ENCODE measurements at places on chromosomes 5 and 9.

DNA sequence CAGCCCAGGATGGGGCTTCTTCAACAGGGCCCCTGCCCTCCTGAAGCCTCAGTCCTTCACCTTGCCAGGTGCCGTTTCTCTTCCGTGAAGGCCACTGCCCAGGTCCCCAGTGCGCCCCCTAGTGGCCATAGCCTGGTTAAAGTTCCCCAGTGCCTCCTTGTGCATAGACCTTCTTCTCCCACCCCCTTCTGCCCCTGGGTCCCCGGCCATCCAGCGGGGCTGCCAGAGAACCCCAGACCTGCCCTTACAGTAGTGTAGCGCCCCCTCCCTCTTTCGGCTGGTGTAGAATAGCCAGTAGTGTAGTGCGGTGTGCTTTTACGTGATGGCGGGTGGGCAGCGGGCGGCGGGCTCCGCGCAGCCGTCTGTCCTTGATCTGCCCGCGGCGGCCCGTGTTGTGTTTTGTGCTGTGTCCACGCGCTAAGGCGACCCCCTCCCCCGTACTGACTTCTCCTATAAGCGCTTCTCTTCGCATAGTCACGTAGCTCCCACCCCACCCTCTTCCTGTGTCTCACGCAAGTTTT lies 23.6 kb downstream of the PCDHGC5 start:
- peak; percentile 6 for ATAC-seq

DNA sequence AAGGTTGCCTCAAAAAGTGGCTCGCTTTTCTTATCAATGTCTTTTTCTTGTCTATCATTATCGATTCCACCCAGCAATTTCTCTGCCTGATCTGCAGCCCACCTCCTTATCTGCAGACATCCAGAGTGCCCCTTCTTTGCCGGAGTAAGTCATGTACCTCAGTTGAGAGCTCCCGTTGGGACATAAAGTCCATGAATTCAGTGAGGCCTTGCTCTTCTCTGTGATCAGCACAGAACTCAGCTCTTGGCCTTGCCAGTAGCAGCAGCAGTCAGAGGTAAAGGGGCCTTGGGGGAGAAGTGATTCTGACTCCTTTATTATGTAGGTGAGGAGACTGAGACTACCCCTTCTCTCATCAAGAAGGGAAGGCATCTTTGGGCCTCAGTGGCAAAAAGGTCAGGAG lies 24.9 kb upstream of the DCAF12 start:
- no peak for ATAC-seq

DNA sequence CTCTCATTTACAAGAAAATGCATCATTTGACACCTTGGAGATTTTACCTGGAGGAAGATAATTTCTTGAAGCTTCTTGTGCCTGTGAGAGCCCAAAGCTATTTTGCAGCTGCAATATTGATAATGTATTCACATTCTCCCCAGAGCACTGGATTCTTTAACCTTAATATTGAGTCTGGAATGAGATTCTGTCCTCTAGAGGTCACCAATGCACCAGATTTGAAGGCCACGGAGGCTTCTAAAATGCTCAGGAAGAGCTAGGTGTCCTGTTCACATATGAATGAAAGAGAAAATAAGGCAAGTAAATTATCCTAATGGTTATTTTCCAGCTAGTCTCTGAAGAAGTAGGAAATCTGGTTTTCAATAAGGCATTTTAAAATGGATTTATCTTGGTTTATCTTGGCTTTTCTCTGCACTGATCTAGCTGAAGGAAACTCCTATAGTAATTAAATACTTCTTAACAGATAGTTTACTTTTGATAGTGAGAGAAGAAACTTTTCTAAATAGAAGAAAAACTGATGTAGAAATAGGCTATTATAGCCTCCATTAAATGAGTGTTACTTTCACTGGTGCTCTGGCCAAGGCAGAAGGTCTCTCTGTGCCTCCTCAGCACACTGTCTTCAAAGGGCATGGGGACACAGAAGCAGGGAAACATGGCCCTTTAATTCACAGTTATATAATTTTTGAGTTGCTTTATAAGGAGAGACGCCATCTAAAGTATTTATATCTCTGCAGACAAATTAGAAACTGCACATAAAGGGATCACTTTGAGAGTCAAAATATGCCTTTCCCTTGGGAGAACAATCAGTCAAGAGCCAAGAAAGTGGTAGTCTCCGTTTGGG lies 297.0 kb upstream of the ACTBL2 start:
- ATAC-seq, result peak; percentile 88

- no peak for ATAC-seq
Measured at GRCh38 chr5:30100929-30101328, 1092.6 kb upstream of the CDH6 start.

- no peak for ATAC-seq
Measured at GRCh38 chr5:178672630-178673029, 45.8 kb upstream of the CLK4 start.

GRCh38 chr9:13410566-13411031 lies 131.1 kb upstream of the MPDZ start:
- no peak for ATAC-seq

- ATAC-seq, result no peak
Measured at GRCh38 chr9:124146031-124146561, 111.7 kb upstream of the NEK6 start.

- ATAC-seq, result no peak
Measured at GRCh38 chr9:6897207-6897822, 139.5 kb downstream of the KDM4C start.

DNA sequence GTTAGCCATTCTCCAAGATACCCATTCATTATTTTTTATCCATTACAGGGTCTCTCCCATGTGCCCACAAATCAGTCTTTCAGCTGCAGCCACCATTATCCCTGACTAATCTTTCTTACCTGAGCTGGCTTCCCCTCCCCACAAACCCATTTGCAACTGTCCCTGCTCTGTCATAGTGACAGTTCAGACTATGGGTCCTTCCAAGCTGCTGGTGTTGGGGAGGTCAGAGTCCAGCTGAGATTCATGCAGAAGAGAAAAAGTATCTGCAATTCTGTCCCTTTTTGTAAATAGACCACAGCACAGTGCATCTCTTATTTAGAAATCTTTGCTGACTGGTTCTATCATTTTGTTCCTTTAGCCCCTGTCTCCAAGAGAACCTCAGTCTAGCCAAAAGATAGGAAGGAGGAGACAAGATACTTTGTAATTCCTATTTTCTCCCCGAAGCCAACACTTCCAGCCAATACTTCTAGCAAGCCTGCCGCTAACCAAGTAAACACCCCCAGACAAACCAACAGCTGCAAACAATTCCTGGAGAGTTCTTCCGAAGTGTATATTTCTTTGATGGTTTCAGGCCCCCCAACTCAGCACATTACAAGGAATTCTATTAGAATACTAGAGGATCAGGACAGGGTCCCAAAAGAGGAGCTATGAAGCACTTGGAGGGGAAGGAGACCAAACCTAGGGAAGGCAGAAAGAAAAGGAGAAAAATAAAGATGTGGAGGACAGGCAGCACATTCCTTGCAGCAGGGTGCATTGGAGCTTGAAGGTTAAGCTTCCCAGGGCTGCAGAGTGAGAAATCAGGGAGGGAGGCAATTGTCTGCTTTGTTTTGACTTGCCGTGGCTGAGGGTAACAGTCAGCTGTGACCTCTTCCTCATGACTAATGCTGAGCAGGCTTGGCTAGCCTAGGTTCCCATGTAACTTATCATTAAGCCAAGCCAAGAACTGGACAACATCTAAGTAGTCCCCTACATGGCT lies 148.5 kb downstream of the SGCD start:
- ATAC-seq, result peak; percentile 85

DNA sequence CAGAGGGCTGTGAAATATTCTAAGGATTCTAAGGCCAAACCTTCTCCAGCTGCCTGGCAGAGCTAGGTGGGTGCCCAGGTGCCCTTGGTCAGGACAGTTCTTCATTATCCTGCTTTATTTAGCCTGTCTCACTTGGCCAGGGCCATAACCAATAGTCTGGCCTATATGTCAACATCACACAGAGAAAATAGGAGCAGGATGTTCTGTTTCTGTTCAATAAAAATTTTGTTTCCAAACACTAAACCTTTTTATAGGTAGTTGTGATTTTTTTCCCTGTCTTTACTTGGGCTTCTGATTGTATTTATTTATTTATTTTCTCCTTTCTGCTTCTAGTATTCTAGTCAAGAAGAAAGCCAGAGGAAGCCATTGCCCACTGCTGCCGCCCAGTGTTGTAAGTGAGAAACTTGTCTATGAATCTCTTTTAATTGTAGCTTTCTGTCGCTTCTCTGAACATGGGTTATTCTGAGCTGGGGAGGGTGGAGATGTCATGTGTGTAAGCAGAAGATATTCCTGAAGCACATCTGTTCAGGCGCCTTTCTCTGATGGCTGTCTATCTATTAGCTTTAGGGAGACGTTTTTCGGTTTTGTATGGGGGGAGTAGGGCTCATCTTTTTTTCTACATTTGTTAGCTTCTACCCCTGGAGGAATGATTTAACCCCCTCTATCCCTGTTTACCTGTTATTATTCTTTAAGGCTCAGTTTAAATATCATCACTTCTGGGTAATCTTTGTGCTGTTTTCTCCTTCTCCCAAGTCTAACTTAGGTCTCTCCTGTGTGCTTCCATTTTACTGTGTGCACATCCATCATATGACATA lies 97.1 kb downstream of the UNC13B start:
- peak; percentile 66 for ATAC-seq

- ATAC-seq, result no peak
Measured at GRCh38 chr9:115845648-115846312, 307.8 kb upstream of the PAPPA start.

DNA sequence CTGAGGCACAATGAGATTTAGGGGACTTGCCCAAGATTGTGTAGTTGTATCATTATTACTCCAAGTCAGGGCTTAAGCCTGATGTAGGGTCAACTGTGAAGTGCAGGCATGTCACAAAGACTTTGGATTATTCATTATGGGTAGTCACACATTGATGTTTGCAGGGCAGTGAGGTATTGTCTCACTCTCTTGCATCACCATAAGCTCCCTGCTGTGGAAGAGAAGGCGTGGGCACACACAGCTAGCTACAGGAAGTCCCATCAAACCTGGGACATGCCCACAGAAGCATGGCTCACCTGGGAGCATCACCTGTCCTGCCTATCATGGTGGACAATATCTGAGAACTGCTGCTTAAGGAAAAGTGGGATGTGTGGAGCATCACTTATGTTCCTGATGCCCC lies 42.1 kb downstream of the TMOD1 start:
- peak; percentile 44 for ATAC-seq

- ATAC-seq, result no peak
Measured at GRCh38 chr5:158434749-158435148, 575.8 kb upstream of the CLINT1 start.

- no peak for ATAC-seq
Measured at GRCh38 chr5:175542232-175542965, 64.0 kb downstream of the SFXN1 start.

GRCh38 chr5:175711031-175711430 lies 53.2 kb downstream of the HRH2 start:
- ATAC-seq, result no peak

- no peak for ATAC-seq
Measured at GRCh38 chr5:172213126-172213525, 19.2 kb downstream of the EFCAB9 start.

DNA sequence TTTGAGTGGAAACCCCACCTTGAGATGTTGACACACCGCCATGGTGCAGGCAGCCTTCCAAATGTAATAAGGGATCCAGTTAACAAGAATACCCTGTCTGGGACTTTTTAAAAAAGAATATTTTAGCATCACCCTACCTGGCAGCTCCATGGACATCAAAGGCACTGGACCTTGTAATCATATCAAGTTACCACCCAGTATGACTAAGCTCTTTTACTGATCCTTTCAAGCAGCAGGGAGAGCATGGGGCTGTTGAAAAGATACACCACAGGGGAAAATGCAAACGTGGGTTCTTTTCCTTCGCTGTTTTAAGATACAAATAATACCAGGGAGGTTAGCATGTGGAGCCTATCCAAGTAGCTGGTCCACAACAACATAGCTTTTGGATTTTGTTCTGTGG lies 211.2 kb downstream of the SAXO1 start:
- ATAC-seq, result no peak

GRCh38 chr9:33884856-33885701 lies 68.1 kb downstream of the UBE2R2 start:
- peak; percentile 45 for ATAC-seq

- no peak for ATAC-seq
Measured at GRCh38 chr5:169531631-169532030, 51.9 kb upstream of the SPDL1 start.

DNA sequence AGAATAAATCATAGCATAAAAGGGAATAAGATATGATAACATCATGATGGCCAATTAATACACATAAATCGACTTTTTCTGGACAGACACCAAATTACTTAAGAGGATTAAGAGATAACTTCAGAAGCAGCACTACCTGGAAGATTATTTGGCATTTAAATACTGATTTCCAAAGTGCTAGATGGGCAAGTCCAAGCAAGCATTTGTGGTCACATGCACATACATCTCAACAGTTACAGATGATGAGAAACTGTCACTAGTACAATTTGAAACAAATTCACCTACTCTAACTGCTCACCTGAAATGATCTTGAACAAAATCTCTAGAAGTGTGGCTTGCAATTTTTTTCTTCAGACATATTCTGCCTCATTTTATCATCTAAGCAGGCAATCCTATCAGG lies 26.8 kb upstream of the RASGEF1C start:
- no peak for ATAC-seq

DNA sequence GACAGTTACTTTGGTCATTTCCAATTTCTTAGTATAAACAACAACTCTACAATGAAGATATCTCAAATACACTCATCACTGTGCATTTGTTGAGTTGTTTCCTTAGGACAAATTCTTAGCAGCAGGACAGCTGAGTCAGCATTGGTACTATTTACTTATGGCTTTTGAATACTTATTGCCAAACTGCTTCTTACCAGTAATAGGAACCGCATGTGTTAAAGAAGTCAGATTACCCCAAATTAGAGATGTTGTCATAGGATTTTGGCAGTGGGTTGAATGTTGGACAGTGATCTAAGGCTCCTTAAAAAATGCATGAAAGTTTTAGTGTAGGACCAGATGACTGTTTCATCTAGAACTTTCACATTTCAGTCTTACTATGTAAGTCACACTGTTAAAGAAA lies 280.1 kb upstream of the DMRT1 start:
- peak; percentile 73 for ATAC-seq

DNA sequence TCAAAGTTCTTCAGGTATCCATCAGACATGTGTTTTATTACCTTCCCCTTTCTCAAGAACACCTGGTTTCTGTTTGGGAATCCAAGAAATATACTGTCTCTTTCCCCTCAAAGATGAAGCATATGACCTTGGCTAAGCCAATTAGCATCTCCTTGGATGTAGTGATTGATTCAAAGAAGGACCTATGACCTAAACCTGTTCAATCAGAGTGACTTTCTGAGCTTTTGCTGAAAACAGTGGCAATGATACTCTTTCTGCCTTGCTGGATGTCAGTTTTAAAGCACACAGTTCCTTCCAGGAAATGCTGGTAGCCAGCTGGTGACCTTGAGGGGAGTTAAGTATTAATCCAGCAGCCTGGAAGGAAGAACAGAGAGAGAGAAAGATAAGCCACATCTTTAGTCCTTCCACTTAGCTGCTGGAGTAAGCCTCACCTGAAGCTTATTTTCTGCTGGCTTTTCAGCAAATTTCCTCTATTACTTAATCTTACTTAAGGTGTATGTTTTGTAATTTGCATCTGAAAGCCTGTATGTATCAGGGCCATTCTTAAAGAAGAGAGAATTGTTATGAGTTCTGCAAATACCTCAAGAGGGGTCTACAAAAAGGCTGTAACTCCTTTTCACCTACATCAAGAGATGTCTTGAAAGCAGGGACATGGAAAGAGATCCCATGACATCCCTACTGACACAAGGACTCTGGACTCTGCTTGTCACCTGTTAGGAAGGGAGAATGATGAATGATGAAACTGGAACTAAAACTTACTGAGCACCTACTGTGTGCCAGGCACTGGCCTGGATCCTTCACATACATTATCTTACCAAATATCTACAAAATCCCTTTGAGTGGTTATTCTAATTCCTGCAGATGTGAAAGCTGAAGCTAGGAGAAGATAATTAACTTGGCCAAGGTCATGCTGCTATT lies 35.2 kb upstream of the PIK3R1 start:
- no peak for ATAC-seq

GRCh38 chr5:83009408-83009807 lies 67.8 kb downstream of the TMEM167A start:
- no peak for ATAC-seq

All from motor neuron (in vitro differentiated cells).